ENCODE measurements at places on chromosomes 2 and 18.

DNA sequence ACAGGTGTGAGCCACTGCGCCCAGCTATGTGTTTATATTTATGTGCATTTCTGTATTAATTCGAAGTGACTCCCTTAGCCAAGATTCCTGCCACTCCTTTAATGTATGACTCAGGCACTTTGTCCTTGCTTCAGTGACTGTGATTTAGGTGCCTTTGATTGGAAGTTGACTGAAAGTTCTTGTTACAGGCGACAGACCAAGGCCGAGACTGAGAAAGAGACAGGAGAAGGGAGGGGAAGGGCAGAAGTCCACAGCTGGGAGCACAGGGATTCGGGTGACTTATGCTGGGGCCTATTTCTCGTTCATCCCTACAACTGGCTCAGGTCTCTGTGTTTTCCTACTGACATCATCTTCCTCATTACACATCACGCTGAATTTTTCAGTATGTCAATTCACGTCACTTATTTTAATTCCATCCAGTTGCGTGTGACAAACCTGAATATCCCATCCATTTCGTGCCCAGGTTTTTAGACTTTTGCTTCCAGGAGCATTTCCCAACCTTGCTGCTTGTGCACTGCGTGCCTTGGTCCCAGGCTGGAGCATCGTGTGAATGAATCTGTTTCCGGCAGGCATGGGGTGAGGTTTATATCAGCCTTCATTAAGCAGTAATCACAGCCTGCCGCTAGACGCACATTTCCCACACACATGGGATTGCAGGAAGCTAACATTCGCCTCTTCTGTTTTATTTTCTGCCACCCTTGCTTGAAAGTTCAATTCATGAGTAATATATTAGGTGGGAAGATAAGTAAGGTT lies 42.4 kb downstream of the TMEM18 start:
- DNase-seq, result no peak

GRCh38 chr18:77970814-77971213 lies 721.2 kb downstream of the GALR1 start:
- no peak for DNase-seq

DNA sequence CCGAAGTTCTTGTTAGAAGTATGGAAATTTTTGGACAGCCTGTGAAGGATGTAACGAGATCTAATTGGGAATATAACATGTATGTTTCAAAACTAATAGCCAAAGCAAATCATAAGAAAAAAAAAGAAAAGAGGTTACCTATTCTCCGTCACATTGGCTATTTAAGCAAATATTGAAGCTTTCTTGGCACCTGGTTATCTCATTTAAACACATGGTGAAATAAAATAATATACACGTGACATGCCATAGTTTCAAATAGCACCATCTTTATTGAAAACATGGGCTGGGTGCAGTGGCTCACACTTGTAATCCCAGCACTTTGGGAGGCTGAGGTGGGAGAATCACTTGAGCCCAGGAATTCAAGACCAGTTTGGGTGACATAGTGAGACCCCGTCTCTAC lies 56.7 kb downstream of the ZEB2 start:
- DNase-seq, result no peak

DNA sequence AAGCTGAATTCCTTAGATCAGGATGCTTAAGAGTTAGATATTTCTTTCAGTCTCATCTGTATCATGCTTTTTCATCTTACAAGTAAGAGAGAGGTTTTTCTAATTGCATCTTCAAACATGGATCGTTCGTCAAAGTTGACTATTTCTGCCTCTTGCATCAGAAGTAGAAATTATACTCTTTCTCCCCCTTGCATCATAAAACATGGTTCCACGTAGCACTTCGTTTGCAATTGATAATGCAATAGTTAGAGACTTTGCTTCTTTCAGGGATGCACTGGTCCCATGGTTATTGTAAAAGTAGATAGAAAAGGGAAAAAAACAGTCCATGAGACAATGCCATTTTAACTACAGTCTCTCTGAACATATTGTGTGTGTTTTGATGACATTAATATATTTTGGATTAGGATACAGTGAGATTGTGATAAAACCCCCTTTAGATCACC lies 75.1 kb upstream of the PARD3B start:
- DNase-seq, result no peak

DNA sequence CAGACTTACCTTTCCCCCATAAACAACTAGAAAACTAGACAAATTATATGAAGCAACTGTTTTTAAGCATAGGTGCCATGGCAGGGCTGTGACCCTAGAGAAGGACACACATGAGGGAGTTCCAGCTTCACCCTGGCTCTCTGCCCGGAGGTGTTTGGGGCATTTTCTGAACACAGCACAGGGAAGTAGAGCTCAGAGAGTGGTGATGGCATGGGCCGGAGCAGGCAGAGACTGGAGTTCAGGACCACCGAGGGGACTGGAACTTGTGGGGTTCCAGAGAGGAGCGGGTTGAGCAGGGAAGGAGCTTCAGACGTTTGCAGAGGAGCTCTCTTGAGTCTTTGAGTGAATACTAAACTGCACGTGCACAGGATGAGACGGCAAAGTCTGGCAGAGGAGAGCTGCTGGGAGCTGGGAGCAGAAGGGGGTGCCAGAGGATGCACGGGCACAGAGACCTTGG lies 26.5 kb upstream of the KLF11 start:
- no peak for DNase-seq

- no peak for DNase-seq
Observed at GRCh38 chr18:9209279-9209678, 72.7 kb downstream of the ANKRD12 start.

- no peak for DNase-seq
Observed at GRCh38 chr2:133252780-133253355, 315.4 kb downstream of the NCKAP5 start.

DNA sequence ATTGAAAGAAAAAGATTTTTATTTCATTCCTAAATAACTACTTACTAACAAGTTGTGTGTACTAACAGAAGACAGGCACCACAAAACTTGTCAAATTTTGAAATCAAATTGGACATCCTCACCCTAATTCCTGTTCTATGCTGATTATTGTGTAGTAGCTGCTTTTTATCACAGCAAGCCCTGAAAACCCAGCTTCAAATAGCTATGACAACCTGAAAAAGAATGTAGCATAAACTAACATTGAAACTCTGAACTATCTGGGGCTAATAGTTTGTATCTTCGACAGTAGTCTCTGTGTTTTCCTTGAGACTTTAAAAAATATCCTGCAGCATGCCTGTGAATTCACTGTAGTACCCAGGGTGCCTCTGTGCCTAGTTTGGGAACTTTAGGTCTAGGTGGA lies 122.6 kb downstream of the WDPCP start:
- no peak for DNase-seq

DNA sequence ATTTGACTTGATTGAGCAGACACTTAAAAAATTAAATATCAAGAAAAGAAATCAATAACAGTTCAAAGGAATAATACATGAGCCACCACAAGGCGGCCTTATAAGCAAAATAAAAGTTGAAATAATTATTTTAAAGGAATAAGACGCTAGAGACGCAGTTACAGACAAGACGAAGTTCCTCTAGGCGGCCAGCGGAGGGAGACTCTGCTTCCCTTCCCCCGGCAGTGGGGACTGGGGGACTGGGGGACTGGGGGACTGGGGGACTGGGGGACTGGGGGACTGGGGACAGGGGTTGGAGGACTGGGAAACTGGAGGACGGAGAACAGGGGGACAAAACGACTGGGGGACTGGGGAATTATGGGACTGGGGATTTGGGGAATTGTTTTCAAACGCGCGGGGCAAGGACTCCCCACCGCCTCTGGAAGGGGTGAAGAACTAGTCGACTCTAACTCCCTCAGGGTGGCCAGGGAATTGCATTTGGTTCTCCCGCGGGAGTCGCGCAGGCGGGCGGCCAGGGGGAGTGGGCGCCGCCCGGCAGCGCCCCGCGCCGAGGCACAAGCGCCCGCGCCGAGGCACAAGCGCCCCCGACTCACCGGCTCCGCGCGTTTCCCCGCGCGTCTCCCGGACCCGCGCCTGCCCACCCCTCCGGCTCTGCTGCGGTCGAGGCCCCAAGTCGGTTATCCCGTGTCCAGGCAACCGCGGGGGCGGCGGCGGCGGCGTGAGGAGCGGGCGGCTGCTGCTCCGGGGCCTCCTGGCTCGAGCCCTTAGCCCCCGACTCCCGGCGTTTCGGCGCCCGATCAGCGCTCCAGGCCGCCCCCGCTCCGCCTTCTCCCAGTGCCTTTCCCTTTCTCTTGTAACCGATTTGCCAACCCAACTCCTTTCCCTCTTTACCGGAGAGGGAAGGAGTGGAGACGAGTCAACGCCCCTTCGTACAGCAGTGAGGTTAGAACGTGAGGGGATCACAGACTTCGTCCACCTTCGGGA lies at the start of gene CCDC178:
Gene CCDC178, minus strand, starts transcription at position 662 of the 984 bp plus-strand sequence. CDS start 28,633 bp downstream, outside the sequence.
- DNase-seq, result no peak

DNA sequence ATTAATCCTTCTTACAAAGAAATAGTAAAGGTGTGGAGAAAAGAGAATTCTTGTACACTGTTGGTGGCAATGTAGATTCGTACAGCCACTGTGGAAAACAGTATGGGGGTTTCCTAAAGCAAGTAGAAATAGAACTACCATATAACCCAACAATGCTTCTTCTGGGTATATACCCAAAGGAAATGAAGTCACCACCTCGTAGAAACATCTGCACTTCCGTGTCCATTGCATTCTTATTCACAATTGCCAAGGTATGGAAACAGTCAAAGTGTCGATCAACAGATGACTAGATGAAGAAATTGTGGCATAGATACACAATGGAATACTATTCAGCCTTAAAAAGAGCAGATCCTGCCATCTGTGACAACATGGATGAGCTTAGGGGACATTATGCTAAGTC lies 93.4 kb upstream of the TGIF1 start:
- no peak for DNase-seq

- no peak for DNase-seq
Observed at GRCh38 chr2:240932724-240933047, 26.6 kb downstream of the CROCC2 start.

- DNase-seq, result no peak
Observed at GRCh38 chr18:53489266-53489665, 735.2 kb downstream of the MBD2 start.

- DNase-seq, result no peak
Observed at GRCh38 chr2:239700686-239701345, 300.0 kb upstream of the HDAC4 start.

DNA sequence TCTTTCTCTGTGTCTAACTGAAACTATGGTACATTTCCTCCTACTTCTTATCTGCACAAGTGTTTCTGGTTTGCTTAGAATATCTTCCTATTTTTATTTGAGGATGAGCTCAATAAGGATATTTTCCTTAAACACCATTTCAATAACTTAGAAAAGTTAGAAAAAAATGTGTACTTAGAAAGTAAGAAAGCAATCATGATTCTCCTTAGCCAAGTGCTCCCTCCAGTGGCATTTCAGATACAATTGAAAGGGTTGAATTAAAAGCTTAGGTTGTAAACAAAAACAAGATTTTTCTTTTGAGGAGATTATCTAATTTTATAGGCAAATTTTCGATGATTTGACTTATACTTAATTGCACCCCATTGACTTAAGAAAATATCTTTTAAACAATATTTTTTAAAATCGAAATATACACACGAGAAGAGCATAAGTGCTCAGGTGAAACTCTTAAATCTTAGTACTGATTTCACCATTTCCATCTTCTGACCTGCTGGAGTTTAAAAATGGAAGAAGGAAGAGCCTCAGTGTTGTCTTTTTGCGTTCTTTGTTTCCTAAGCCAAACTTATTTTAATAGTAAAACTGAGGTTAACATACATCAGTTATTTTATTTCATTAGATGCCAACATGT lies 26.9 kb downstream of the C18orf63 start:
- no peak for DNase-seq

DNA sequence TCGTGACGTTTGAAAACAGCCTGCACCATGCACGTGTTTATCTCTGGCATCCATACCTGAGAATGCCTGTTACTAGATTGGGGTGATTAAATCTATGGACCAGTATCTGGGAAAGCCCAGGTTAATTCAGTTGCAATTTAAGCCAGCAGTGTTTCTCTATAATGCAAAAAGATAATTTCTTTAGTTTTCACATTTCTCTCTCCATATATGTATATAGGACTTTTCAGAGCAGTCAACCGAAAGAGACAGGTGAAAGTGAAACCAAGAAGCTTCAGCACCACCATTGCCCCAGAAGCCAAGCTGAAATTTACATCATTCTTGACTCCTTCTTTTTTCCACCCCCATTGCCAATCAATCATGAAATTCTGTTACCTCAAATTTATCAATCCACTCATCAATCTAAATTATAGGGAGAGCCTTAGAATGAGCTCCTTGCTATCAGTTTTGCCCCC lies 2.7 kb upstream of the LRP2 start:
- no peak for DNase-seq

DNA sequence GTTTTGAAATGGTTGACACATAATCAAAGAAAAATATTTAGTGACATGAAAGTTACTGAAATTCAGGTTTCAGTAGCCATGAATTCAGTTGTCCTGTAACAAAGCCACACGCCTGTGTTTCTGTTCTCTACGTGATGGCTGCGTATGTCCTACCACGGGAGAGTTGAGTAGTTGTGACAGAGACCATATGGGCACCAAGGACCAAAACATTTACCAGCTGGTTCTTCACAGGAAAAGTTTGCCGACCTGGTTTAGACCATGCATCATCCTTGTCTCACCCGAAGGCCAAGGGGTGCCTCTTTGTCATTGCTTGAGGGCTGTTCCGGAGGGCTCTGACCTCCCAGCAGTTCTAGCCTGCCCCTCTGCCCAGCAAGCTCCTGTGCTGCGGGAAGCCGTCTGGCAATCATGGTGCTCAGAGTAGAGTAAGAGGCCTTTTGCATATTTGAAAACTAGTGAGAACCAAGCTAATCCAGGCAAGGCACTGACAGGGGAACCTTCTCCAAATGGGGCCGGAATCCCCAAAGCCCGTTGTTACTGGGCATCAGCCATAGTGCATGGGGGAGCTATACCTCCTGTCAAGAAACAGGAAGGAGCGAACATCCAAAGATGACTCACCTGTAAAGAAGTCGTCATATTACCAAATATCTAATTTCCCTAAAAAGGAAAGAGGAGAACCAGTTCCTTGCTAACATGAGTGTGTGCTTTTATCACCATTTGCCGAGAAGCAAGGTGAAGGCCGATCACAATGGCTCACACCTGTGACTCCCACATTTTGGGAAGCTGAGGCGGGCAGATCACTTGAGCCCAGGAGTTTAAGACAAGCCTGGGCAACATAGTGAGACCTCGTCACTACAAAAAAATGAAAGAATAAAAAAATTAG lies 92.6 kb upstream of the RAB12 start:
- DNase-seq, result no peak
